ENCODE measurements at places on chromosomes 1 and 21. TPM values are rescaled to one million over a fixed set of nuclear protein-coding genes. Genes with fewer than 3 reads are reported as not detected.

DNA sequence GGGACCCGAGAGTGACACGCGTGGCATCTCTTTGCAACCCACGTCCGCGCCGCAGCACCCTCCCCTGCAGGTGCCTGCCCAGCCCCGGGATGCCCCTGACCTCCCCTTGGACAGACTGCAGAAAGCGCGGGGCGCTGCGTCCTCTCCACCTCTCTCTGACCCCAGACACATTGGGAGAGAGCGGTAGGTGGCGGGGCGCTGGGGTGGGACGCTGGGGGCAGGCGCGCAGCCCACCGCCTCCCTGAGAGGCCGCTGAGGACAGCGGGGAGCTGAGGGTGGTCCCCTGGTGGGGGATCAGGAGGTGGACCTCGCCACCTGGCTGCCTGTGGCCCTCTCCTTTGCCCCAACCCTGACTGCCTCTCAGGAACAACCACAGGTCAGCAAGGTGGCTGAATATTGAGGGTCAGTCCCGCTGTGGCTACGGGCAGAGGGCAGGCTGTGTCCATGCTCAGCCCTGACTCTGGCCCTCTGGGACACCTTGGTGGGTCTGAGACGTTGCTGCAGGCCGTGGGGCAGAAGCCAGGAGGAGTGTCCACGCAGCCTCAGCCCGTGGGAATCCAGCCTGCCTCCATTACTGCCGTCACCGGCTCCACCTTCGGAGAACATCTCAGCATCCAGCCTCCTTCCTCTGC, 761 bp upstream of the UBE2J2 start:
- no peaks in the 10 kb centered on the region for H3K27me3 ChIP-seq
- H3K4me1 ChIP-seq, result peaks cover 36% of the 10 kb centered on the region
- no peak overlapping the region for H3K27ac ChIP-seq
- H3K36me3 ChIP-seq, result peaks cover 1% of the 10 kb centered on the region
- no peak for DNase-seq

Gene KRTAP10-9
- not detected for total RNA-seq

GRCh38 chr1:2561898-2562895, 6.0 kb downstream of the TNFRSF14 start:
- H3K4me3 ChIP-seq, result no peak overlapping the region
- peaks cover 25% of the 10 kb centered on the region for H3K4me1 ChIP-seq
- DNase-seq, result peak; percentile 43
- H3K27me3 ChIP-seq, result no peaks in the 10 kb centered on the region

DNA sequence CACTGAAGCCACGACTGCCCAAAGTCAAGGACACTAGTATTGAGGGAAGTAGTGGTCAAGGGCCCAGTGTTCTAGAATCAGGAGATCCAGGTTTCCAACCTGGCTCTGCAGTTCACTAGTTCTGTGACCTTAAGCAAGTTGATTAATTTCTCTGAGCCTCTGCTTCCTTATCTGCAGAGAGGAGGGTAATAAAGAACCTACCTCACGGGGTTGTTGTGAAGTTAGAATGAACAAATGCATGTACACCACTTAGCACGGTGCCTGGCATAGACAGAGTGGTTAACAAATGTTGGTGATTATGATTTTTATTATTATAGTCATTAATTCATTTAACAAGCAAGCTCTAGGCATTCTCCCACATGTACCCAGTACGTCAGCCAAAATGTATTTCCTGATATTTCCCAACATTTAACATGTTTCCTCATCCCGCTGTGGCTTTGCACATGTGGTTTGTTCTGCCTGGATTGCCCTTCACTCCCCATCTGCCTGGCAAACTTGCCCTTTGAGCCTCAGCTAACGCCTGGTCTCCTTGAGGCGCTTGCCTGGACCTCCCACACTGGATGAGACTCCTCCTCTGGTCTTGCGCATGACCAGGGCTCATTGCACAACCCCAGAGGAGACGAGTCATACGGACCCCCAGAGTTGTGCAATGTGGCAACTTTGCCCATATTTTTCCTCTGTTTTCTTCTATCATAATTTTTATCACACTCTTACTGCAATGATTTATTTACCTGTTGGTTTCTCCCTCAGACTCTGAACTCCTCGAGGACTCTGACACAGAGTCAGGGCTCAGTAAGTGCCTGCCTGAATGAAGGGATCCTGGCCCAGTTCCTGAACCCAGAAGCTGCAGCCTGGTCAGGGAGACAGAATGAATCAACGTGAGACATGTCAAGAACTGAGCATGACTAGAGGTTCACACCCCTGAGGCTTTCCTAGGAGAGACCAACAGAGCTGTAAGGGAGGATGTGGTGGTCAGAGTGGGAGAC, 20.7 kb upstream of the MFSD2A start:
- DNase-seq, result no peak
- H3K4me3 ChIP-seq, result no peak overlapping the region
- no peaks in the 10 kb centered on the region for H3K36me3 ChIP-seq
- peaks cover 4% of the 10 kb centered on the region for H3K4me1 ChIP-seq

DNA sequence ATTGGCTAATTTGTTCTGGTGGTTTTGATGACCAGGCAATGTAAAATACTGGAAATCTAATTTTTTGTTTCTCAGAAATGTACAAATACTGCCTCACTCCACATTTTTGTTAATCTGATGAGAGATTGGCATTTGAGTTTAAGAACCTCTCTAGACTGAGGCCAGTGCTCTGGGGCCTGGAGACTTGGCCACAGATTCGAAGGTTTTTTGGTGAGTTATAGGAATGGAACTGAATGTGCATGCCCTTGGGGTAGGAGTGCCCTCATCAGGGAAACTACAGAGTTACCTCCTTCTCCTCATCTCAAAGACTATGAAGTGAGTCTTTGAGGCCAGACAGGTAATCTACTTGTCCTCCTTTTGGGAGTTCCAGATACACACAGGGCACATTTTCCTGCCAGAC, 347.9 kb downstream of the LTN1 start:
- DNase-seq, result no peak
- H3K27me3 ChIP-seq, result no peaks in the 10 kb centered on the region
- H3K4me3 ChIP-seq, result no peak overlapping the region
- H3K4me1 ChIP-seq, result no peaks in the 10 kb centered on the region
- H3K36me3 ChIP-seq, result peaks cover 1% of the 10 kb centered on the region
- H3K27ac ChIP-seq, result no peak overlapping the region

- no peak overlapping the region for H3K27ac ChIP-seq
- DNase-seq, result no peak
- peaks cover 32% of the 10 kb centered on the region for H3K36me3 ChIP-seq
- no peak overlapping the region for H3K4me3 ChIP-seq
- no peaks in the 10 kb centered on the region for H3K4me1 ChIP-seq
Measured at GRCh38 chr21:32338209-32338921, 39.7 kb downstream of the MRAP start.

Measured in activated T-cell treated with anti-CD3 and anti-CD28 coated beads, Interleukin-2, amount 50 U/mL, for 72 hours (primary cell).